GM12878 (cell line): ENCODE measurements at places on chromosomes 7 and 10. TPM values are rescaled to one million over a fixed set of nuclear protein-coding genes. Genes with fewer than 3 reads are reported as not detected.

C10orf53 gene
- not detected in 2 replicates for total RNA-seq

GRCh38 chr7:121872831-121873288 lies at the start of gene PTPRZ1:
Gene PTPRZ1 (plus strand): TSS chr7:121873161. CDS start chr7:121873500, 339 bp downstream.
- no peak for DNase-seq
- H3K27me3 ChIP-seq, result peaks cover 10% of the 10 kb centered on the region
- no peaks in the 10 kb centered on the region for H3K36me3 ChIP-seq
- H3K27ac ChIP-seq, result no peak within 1 kb of the TSS

DNA sequence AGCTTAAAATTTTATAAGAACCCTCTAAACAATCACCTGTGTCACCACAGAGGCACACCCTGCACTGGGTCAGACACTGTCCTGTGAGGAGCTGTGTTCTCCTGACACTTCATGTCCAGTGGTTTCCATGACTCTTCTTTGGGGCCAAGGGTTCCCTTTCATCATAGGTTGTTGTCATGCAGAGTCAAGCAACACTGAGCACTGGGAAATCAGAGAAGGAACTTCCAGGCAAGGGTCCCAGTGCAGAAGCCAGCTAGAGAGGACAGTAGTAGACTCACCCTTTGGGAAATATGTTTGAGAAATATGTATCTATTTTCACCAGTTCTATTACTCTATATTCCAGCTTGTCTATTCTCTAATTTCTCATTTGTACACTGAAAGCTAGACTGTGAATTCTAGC lies 56.4 kb upstream of the PRSS58 start:
- H3K27me3 ChIP-seq, result peaks cover 5% of the 10 kb centered on the region; the same call in 1 of the 2 replicates
- no peak overlapping the region for H3K27ac ChIP-seq
- no peak for DNase-seq
- no peaks in the 10 kb centered on the region for H3K4me1 ChIP-seq
- H3K36me3 ChIP-seq, result no peaks in the 10 kb centered on the region

DNA sequence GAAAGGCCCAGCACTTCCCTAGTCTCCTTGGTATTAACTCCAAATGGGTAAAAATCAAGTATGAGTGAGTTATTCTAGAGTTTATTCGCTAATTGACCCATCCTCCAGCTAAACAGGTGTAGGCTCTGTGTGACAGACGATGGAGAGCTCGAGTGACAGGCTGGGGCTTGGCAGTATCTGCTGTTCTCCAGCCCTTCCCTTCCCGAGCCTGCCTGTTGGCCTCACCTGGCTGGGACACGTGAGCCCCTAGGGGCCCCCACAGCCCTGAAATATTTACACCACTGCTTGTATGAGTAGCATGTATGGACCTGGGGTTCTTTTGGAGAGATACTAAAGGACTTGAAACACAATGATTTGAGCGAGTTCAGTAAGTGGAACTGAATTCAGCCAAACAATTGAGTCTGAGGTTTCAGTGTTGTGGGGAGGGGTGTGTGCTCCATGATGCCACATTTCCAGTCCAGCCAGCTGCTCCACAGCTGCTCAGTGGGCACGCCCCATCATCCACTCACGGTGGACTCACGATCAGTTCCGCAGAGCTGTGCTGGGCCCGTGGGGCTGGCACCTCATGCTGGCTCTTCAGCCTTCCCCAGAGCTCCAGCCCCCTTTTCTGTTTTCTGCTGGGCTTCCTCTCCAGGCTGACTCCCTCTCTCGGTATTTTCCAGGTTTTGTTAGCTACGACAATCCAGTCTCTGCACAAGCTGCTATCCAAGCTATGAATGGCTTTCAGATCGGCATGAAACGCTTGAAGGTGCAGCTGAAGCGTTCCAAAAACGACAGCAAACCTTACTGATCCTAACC lies 283.0 kb downstream of the USP6NL start:
- no peaks in the 10 kb centered on the region for H3K27me3 ChIP-seq
- H3K4me3 ChIP-seq, result no peak overlapping the region
- DNase-seq, result no peak

DNA sequence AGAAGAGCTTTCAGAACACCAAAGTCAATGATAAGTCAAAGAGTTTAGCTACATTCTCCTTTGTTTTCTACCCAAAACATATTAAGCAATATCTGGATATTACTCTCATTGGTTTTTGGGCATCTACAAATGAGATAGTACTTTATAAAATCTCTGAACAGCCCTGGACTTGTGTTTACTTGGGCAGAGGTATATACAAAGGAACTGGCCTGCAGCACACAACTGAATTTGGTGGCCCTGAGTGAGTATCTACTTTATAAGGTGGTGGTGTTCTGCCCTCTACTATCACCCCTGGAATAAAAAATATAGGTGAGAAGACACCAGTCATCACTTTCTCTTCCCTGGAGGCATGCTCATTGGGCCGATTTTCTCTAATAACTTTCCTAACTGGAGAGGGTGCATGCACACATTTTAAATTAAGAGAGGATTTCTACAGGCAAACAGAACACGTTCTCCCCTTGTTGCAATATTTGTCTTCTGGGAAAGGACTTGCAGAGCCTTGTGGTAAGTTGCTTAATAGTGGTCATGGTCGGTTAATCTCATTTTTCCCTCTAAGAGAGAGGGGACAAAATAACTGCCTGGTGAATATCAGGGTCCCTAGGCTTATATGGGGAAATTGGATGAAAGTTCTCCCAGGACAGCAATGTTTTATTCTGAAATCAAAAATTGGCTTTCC lies 41.1 kb downstream of the OTUD1 start:
- no peaks in the 10 kb centered on the region for H3K4me1 ChIP-seq
- DNase-seq, result no peak
- H3K36me3 ChIP-seq, result no peaks in the 10 kb centered on the region
- H3K4me3 ChIP-seq, result no peak overlapping the region
- no peak overlapping the region for H3K27ac ChIP-seq

- no peaks in the 10 kb centered on the region for H3K4me1 ChIP-seq
- H3K27ac ChIP-seq, result no peak overlapping the region
- peaks cover 42% of the 10 kb centered on the region for H3K36me3 ChIP-seq
- DNase-seq, result no peak
- H3K4me3 ChIP-seq, result no peak overlapping the region
- H3K27me3 ChIP-seq, result no peaks in the 10 kb centered on the region
Measured at GRCh38 chr10:48771234-48771633, 86.6 kb downstream of the WDFY4 start.

GRCh38 chr10:95183271-95184230 lies 10.5 kb upstream of the ACSM6 start:
- peak overlapping the region; percentile 69 for H3K4me3 ChIP-seq
- no peaks in the 10 kb centered on the region for H3K27me3 ChIP-seq
- DNase-seq, result peak; percentile 27
- H3K4me1 ChIP-seq, result no peaks in the 10 kb centered on the region

DNA sequence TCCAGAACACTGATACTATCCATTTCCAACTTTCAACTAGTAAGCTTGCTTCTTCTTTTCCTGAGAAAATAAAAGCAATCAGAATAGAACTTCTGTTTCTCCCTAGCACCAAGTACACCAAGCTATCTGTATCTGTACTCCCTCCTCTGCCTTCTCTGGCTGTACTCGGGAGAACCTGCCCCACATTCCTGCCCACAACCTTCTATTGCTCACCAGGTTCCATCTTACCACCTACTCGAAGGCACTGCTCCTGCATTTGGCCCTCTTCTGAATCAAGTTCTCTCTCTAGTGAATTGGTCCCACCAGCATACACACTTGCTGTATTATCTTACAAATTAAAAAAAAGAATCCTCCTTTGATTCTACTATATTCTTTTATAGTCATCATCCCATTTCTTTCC lies 169.6 kb upstream of the PTN start:
- no peaks in the 10 kb centered on the region for H3K27me3 ChIP-seq
- no peak overlapping the region for H3K4me3 ChIP-seq
- H3K4me1 ChIP-seq, result no peaks in the 10 kb centered on the region
- no peak for DNase-seq
- H3K36me3 ChIP-seq, result no peaks in the 10 kb centered on the region
- H3K27ac ChIP-seq, result no peak overlapping the region

GPR26 gene
- total RNA-seq, result 0.03 TPM in 1 of 2 replicates, not detected in the other

- no peak overlapping the region for H3K27ac ChIP-seq
- no peak overlapping the region for H3K4me3 ChIP-seq
- H3K27me3 ChIP-seq, result no peaks in the 10 kb centered on the region
- no peak for DNase-seq
- no peaks in the 10 kb centered on the region; the same call in none of the 2 replicates for H3K36me3 ChIP-seq
- H3K4me1 ChIP-seq, result no peaks in the 10 kb centered on the region
Measured at GRCh38 chr7:149883452-149883861, 9.7 kb downstream of the ATP6V0E2 start.

DNA sequence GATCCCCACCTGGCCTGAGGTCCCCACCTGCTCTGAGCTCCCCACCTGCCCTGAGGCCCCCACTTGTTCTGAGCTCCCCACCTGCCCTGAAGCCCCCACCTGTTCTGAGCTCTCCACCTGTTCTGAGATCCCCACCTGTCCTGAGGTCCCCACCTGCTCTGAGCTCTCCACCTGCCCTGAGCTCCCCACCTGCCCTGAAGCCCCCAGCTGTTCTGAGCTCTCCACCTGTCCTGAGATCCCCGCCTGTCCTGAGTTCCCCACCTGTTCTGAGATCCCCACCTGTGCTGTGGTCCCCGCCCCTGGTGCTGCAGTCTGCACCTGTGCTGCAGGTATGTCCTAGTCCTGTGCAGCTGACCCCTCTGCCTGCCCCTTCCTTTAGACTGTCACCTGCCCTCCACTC lies 561.6 kb downstream of the TCERG1L start:
- no peaks in the 10 kb centered on the region for H3K4me1 ChIP-seq
- no peaks in the 10 kb centered on the region for H3K27me3 ChIP-seq
- no peak overlapping the region for H3K4me3 ChIP-seq
- DNase-seq, result no peak
- H3K36me3 ChIP-seq, result no peaks in the 10 kb centered on the region
- H3K27ac ChIP-seq, result no peak overlapping the region

GPRIN2 gene
- 0.13 TPM in 1 of 2 replicates, not detected in the other for total RNA-seq

SCIN gene
- total RNA-seq, result 0.80 and 2.1 TPM in 2 replicates

- H3K36me3 ChIP-seq, result peaks cover 44% of the 10 kb centered on the region
- H3K4me1 ChIP-seq, result peaks cover 18% of the 10 kb centered on the region
- no peak for DNase-seq
- no peak overlapping the region for H3K27ac ChIP-seq
Measured at GRCh38 chr7:76053461-76053860, 5.6 kb downstream of the MDH2 start.

SSMEM1 gene
- total RNA-seq, result not detected in 2 replicates

DOCK1 gene
- total RNA-seq, result 0.13 and 0.18 TPM in 2 replicates

GRCh38 chr7:47478926-47479711 lies 102.8 kb downstream of the TNS3 start:
- peaks cover 46% of the 10 kb centered on the region for H3K4me1 ChIP-seq
- no peaks in the 10 kb centered on the region for H3K36me3 ChIP-seq
- DNase-seq, result no peak
- H3K27ac ChIP-seq, result no peak overlapping the region
- H3K27me3 ChIP-seq, result no peaks in the 10 kb centered on the region
- peak overlapping the region; percentile 62 for H3K4me3 ChIP-seq

GRCh38 chr7:144834641-144835144 lies 1.2 kb downstream of the TPK1 start:
- no peaks in the 10 kb centered on the region for H3K27me3 ChIP-seq
- no peaks in the 10 kb centered on the region; the same call in 1 of the 2 replicates for H3K4me1 ChIP-seq
- H3K36me3 ChIP-seq, result no peaks in the 10 kb centered on the region
- H3K4me3 ChIP-seq, result peak overlapping the region; percentile 94
- H3K27ac ChIP-seq, result peak overlapping the region; percentile 86
- peak; percentile 23 for DNase-seq
